ENCODE measurements at places on chromosomes 2 and 18.

- DNase-seq, result no peak
Measured at GRCh38 chr2:43438342-43438741, 157.5 kb downstream of the THADA start.

- no peak for DNase-seq
Measured at GRCh38 chr2:126954831-126955230, 56.1 kb downstream of the TEX51 start.

DNA sequence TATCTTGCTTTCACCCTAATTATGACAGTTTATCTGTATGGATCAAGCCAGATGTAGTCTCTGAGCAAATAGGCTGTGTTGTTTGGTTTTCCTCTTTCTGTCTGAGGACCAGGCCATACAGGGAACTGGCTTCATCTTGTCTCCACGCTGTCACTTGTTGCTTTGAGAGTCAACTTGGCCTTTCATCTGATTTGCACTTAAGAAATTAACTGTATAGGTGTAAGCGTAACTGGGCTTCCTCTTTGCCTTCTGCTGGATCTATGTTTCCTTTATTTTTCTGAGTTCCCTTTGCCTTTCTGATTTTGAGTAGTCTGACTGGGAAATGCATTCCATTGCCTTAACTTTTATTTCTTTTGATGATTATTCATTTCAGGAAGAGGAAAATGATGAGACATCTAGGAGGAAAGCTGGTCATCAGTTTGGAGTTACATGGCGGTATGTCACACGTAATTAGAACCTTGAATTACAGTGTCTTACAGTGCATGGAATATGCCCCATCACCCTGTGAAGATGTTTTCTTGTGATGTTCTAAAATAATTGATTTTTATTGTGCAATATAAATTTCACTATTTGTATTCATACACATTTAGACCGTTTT lies 17.4 kb downstream of the PTCD3 start:
- DNase-seq, result no peak

DNA sequence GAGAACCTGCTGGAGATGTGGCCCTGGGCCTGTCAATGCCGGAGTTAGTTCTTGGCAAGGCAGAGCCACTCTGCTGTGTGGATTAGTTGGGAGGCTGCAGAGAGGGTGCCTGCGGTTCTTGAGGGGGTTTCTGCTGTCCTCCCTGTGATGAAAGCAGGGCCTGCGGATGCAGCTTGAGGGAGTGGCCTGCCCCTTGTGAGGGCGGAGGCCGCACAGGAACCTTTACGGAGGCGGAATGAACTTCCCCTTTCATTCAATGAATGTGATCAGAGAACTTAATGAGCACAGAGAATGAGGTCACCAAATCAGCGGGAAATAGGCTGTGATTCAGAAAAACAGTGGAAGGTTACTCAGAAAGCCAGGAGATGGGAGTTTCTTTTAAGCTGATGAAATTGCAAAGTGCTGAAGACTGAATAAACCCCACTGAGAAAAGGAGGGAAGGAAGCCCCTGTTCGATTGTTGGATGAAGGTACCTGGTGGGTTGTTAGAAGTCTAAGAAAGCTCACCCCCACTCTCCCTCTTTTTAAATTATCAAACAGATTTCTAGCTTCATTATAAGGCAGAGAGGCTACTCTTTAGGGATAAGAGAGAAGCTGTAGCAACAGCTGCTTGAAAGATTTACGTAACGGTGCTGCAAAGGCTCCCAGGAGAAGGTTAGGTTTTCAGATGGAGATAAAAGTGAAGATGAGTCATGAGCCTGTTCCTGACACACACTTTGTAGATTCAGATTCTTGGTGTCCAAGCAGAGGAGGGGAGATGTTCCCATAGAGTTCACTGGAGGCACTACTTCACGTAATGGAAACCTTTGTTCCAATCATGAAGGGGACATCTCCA lies 47.4 kb downstream of the VWA3B start:
- no peak for DNase-seq

- DNase-seq, result no peak
Measured at GRCh38 chr2:208541989-208542464, 135.4 kb downstream of the PTH2R start.

- DNase-seq, result no peak
Measured at GRCh38 chr2:190641469-190641868, 7.4 kb upstream of the NAB1 start.

DNA sequence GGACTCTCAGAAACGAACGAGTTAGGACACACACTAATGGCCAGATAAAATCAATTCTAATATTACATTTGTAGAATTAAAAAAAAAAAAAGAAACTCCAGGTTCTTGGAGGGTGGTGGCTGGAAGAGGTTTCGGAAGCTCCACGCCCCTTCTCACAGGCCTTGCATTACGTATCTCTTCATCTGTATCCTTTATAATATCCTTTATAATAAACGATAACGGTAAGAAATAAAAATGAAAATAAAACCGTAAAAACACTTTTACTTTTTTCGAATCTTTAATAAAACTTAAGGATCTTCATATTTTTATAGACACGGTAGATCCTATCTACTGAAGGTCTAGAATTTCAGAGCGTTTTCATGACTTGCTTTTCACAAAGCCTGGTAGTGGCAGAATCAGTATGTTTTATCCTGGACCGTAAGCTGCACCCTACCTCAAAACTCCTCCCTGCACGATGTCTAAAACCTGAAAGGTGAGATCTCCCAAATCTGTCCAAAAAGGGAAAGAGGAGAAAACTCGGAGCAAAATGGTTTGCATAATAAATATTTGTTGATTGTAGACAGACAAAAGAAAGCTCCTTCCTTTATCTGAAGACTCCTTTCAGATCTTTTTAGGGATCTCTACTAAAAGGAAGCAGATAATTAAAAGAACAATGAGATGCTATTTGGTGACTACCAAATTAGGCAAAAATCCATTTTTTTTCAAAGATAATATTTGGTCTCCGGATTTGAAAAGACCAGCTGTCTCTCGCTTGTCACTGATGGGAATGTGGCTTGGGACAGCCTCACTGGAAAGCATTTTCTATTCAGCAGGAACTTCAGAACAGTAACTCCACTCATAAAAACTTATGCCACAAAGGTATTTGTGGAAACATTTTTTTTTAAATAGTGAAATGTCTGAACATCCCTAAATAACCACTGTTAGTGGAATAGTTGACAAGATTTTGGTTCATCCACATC lies 2.0 kb upstream of the CXCR4 start:
- no peak for DNase-seq

DNA sequence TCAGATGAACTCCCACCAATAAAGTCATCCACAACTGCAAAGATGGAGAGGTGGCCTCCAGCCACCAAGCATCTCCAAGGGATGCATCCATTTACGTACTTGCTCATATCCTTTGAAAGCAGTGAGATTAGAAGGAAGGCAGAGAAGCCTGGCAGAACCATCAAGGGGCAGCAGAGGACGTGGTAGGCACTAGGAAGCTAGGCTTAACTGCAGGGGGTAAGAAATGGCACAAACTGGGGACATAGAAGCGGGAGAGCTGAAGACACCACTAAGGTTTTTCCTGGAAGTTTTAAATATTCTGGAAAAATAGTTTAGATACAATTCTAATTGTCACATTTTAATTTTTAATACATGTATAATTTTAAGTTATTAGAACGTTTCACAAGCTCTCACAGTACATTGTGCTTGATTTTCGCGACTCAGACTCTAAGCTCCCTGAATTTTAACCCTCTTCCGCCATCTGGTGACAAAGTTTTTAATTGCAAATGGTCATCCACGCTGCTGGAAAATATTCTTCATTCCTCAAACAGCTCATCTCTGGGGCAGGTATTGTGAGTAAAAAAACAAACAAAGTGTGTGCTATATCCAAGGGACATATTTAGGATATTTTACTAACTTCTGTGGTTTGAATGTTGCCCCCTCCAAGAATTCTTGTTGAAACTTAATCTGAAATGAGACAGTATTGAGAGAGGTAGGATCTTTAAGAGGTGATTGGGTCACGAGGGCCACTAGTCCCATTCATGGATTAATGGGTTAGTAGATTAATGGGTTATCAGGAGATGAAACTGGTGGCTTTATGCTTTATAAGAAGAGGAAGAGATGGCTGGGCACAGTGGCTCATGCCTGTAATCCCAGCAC lies 1.6 kb upstream of the PSTPIP2 start:
- no peak for DNase-seq

- no peak for DNase-seq
Measured at GRCh38 chr2:201135386-201135785, 19.4 kb downstream of the CFLAR start.

GRCh38 chr2:3100386-3100785 lies 277.2 kb downstream of the EIPR1 start:
- DNase-seq, result no peak

- DNase-seq, result no peak
Measured at GRCh38 chr2:200330351-200331060, 24.0 kb downstream of the SPATS2L start.

DNA sequence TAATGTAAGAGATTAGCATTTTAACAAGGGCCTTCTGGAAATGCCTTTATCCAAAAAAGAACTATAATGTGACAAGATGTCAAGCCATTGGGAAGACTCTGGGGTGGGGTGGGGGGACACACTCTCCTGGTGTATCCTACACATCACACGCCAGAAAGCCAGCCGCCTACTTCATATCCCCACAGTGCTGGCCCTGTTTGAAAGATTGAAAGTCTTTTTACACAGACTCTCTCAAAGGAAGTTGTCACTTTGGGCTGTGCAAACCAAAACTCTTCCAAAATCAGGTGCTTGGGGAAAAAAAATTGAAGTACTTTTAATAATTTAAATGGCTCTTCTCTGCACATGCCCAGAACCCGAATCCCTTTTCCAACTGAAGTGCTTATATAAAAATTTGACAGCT lies 666.7 kb downstream of the BCL11A start:
- no peak for DNase-seq

- no peak for DNase-seq
Measured at GRCh38 chr18:59787998-59788790, 91.0 kb upstream of the CCBE1 start.

GRCh38 chr2:16012029-16012596 lies 71.8 kb downstream of the MYCN start:
- DNase-seq, result no peak

DNA sequence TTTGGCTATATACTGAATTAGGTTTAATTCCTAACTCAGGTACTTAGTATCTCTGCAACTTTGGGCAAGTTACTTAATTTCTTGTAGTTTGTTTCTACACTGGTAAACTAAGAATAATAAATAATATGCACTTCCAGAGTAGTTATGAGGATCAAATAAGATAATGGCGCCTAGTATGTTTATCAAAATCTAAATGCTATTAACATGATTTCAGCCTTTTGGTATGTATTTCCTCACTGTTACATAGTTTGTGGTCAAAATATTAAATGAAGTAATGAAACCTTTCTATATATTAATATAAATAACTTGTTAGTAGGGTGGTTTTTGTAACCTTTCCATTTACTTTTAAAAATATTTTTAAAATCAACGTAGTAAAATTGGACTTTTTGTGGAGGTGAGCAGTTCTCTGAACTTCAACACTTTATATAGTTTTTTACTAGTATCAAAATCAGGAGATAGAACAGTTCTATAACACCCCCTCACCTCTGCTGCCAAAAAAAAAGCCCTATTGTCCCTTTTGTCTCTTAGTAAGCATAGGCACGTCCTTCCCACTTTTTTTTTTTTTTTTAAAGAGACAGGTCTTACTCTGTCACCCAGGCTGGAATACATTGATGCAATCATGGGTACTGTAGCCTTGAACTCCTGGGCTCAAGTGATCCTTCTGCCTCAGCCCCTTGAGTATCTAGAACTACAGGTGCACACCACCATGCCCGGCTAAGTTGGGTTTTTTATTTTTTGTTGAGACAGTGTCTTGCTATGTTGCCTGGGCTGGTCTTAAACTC lies 44.8 kb downstream of the RAB3GAP1 start:
- DNase-seq, result no peak

DNA sequence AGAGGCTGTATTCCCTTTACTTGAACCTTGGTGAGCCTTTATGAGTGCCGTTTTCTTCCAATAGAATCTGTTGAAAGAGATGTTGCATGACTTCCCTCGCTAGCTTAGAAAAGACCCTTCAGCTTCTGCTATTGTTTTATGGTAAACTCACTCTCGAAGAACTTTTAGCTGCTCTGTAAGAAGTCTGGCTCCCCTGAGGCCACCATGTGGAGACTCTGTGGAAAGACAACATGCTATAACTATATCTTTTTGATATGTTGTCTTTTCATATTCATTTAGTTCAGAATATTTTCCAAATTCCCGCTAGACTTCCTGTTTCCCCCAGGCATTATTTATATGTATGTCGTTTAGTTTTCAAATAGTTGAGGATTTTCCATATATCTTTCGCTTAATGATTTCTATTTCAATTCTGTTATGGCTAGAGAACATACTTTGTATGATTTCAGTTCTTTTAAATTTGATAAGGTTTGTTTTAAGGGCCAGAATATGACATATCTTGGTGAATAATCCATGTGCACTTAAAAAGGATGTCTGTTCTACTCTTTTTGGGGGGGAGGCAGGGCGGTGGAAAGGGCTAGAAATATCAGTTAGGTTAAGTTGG lies 64.1 kb downstream of the PTPN4 start:
- DNase-seq, result peak; percentile 20

DNA sequence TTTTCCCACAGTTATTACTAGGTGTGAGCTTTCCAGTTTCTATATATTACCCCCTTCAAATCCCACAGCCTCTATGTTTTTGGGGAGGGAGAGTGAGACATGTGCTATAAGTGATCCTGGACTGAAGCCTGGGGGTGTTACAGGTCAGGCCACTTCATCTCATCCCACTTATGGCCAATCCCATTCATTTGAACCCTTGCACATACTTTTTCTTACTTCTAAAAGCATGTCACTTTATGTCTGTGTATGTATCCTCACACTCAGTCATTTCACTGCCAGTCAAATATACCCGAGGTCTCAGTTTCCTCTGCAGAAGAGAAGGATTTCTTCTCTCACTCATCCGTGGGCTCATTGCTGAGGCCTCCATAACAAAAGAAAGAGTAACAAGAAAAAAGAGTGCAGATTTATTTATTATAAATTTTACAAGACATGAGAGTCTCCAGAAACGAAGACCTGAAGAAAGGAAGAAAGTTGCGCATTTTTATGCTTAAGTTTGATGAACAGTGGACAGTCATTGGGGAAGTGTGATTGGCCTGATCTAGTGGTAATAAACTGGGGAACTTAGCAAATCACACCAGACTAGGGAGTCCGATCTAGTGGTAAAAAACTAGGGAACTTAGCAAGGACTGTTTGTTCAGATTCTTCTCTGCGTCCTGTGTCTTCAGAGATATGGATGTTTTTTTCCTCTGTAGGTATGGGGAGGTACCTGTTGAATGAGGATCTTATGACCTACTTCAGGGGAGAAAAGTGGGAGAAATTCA lies 52.1 kb downstream of the ICOS start:
- DNase-seq, result no peak

DNA sequence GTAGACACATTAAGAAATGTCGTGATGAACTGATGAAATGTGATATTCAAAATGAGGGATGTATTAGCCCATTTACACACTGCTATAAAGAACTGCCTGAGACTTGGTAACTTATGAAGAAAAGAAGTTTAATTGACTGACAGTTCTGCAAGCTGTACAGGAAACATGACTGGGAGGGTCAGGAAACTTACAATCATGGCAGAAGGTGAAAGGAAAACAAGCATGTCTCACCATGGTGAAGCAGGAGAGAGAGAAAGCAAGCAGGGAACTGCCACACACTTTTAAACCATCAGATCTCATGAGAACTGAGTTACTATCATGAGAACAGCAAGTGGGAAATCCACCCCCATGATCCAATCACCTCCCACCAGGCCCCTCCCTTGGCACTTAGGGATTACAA lies 1010.8 kb upstream of the CELF4 start:
- DNase-seq, result no peak

- DNase-seq, result no peak
Measured at GRCh38 chr2:82998781-82999180, 1460.3 kb downstream of the SUCLG1 start.

Data from T47D (cell line).